SHP77 (cell line): ENCODE measurements at places on chromosomes 16 and 17.

GRCh38 chr17:1617620-1618174 is 10.9 kb downstream of the SLC43A2 start:
- DNase-seq: no peak

DNA sequence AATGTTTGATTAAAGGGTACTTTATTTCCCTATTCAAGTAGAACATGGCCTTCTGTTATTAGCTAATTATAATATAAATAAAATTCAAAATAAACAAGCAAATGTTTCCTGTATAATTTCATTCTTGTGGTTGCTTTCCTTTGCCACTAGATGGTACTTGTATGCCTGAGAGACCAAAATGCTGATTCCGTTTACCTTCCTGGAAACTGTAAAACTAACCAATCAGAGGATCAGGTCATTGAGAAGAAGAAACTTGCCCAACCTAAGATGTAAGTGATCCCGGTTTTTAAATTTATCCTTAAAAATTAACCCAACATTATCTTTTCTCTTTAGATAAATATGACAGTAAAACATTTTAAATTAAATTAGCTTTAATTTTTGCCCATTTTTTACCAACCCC is 8.1 kb upstream of the ABCA5 start:
- DNase-seq: no peak

- DNase-seq: no peak
These were observed 53.1 kb upstream of the TANGO6 start for GRCh38 chr16:68790130-68790761.

DNA sequence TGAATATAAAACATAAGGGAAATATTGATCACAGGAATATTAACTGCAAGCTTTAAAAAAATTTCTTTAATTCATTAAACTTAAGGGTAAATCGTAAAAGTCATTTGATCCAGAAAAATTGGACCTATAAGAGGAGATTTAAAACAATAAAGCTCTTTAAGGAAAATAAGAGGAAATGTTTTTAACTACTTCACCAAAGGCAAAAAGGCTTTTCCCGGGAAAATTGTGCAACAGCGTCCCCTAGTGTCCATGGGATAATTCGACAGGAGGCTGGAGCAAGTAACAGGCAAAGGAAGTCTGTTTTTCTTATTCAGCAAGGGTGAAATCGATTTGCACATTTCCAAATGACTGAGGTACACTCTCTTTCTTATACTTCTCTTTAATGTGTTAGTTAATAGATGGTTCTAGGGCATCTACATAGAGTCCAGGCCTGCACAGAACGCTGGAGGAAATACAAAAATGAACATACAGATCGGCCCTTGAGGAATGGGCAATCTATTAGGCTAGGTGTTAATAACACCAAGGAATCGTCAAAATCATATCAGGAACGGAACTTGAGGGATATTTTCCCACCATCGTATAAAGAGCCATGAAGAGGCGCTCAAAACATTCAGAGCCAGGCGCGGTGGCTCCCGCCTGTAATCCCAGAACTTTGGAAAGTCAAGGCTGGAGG is 61.4 kb downstream of the ZNF18 start:
- DNase-seq: peak; percentile 73

- DNase-seq: peak; percentile 22
These were observed 215.4 kb downstream of the SEC14L1 start for GRCh38 chr17:77356109-77356689.

- DNase-seq: no peak
These were observed 68.8 kb downstream of the ITFG1 start for GRCh38 chr16:47392081-47392480.

DNA sequence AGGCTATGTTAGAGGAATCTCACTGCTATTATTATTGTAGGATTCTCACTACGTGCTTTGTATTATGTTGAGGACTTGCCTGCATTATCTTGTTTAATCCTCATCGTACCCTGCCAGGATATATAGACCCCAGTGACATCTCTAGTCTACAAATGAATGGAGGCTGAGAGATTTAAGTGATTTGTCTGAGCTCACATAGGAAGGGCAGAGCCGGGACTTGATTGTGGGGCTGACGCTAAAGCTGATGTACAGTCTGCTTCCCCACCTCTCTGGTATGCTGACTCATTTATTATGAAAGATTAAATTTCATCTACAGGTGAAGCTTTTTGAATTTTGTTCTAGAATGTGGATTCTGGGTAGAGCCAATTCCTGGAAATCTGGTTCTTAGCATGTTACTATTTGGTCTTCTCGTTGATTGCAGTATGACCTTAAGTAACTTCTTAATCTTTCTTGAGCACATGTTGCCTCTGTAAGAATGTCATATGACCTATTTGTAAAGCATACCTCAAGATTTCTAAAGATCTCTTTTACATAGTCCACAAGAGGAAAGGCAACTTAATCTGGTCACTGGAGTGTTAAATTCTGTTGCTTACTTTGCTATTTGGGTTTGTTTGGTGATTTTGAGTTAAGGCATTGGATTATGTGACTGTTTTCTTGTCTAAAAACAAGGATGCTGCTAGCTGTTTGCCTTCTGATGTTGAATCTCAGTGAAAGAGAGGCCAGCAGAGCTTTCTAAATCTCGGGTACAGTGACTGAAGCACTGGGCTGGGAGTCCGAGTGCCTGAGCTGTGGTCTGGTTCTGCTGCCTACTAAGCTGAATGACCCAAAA is 12.4 kb downstream of the METTL9 start:
- DNase-seq: no peak

- no peak for DNase-seq
These were observed 26.5 kb downstream of the ASIC2 start for GRCh38 chr17:33266611-33267010.

GRCh38 chr16:78390092-78390491 is 290.6 kb downstream of the WWOX start:
- DNase-seq: no peak

- DNase-seq: no peak
These were observed 29.1 kb downstream of the MBTPS1 start for GRCh38 chr16:84087466-84088151.

DNA sequence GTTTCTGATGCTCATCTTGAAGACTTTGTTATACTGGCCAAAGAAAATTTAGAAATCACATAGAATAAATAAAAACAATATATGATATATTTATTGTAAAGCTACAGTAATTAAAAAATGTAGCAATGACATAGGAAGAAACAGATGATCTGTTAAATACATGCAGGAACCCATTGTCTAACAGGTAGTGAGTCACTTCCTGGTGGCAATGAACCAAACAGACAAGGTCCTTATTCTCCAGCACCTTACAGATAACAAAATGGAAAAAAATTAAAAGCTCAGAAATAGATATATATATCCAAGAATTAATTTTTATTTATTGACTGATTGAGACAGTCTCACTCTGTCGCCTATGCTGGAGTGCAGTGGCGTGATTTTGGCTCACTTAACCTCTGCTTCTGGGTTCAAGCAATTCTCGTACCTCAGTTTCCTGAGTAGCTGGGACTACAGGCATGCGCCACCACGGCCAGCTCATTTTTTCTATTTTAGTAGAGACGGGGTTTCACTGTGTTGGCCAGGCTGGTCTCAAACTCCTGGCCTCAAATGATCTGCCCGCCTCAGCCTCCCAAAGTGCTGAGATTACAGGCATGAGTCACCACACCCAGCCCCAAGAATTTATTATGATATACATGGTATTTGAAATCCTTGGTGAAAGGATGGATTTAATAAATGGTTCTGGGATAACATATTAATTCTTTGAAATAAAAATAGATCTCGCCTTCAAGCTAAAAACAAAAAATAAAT is 7.5 kb downstream of the NETO2 start:
- DNase-seq: no peak

DNA sequence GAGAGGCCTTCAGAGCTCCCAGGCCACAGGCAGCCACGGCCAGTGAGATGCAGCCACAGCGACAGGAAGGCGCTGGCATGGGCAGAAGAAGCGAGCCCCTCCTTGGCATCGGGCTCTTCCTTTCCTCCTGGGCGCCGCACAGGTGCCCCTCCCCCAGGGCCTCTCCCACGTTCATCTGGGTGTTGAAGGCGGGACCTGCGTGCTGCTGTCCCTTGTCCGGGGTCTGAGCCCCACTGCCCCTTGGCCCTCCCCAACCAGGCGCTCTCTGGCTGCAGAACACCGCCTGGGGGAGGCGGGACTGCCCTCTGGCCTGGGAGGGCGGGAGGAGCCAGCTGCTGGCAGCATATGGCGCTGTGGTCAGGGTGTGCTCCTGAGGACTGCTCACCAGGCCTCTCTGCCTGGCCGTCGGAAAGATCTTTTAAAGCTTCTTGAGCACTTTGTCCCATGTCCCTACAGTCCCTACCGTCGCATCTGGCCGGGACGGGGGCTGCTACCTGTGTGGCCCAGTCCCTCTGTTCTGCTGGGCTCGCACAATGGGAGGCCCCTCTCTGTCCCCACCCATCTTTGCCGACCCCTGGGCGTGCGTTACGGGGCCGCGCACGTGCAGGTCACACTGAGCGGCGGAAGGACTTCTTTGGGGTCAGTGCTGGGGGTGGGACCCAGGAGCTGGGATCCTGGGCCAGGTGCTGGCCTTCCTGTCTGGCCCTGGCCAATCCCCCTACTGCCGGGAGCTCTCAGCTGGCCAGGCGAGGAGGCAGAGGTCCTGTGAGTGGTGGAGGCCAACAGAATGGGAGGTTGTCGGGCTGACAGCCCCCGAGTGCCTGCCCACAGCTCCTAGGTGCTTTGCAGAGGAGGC is 1.7 kb downstream of the SLC25A10 start:
- DNase-seq: peak; percentile 76

DNA sequence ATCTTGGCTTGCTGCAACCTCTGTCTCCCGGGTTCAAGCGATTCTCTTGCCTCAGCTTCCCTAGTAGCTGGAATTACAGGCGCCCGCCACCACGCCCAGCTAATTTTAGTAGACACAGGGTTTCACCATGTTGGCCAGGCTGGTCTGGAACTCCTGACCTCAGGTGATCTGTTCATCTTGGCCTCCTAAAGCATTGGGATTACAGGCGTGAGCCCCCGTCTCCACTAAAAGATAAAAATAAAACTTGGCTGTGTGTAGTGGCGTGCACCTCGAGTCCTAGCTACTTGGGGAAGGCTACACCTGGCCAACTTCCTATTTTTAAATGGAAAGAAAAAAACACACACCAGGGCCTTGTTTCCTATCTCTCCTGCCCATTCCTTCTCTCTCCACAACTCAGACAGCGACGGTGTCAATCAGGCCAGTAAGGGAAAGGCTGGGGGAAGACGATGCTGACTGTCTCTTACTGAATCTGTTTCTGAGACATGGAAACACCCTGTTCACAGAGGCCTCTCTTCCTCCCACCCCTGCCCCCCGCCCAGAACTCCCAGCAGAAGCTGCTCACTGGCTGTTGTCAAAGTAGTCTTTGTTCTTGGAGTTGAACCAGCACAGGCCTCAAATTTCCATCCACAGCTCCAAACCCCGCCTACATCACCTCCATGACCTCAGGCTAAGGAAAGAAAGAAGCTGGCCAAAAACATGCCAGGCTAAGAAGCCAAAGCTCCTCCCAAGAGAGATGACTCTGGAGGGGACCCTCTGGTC is 96.6 kb downstream of the NXN start:
- DNase-seq: no peak

DNA sequence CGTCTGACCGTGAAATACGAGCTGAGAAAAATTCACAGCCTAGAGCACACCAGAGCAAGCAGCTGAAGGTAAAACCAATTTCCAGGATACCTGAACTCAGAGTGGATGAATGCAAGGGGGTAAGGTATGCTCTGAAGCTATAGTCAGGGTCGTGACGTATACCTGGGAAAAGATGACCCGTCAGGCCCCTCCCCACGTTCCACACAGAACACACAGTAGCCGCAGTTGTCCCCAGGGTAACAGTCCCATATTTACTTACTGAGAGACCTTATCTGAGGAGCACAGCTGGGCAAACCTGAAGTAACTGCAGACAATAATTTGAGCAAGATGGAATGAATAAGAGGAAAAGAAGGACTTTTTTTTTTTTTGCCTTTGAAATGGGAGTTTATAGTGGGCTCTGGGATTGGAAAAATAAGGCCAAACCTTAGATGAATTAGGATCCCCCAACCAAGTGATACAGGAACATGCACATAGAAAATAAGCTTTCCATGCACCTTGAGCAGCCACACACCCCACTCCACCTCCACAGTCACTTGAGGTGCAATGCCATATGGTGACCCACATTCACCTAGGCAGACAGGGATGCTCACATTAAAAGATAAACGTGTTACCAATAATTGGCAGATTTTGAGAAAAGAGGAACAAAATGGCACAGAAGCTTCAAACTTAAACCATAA is 38.0 kb downstream of the ABCA6 start:
- DNase-seq: no peak

DNA sequence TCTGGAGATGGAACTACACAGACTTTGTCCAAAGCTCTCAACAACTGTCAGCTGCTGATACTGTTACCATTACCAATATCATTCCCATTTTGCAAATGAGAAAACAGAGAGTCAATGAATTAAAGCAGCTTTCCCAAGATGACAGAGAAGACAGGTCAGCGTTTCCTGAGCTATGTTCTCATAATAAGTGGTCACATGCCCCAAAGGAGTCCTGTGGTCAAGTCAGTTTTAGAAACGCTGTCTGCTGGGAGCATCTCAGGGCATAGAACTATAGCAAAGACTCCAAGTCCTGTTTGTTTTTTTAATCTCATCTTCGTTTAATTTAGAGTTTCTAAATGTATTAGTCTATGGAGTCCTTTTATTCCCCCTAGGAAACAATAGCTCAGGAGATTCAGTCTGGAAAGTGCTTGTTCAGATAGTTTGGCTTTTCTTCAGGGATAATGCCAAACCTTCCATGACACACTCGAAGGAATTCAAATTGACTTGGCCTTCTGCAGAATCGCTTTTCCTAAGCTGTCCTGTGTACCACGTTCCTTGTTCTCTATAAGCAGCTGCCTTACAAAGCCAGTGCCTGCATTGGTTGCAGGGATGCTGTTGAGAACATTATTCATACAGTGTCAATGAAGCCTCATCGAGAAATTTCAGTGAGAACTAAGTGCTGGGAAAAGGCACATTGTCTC is 12.1 kb downstream of the CCDC42 start:
- no peak for DNase-seq

DNA sequence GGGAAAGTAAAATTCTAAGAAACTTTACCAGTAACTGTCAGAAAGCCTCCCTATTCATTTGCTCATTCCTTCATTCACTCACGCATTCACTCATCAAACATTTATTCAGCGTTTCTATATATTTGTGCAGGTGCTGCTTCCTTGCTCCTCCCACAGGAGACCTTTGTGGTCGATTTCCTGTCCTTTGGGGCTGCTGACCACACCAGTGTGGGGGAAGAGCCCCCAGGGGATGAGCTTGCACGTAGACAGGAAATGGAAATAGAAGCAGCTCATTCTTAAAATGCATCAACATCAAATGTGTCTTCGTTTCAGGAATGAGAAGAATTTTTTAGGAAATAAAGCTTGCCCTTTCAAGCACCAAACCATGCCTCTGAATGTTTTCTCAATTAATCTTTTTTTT is 9.6 kb downstream of the PIK3R6 start:
- DNase-seq: peak; percentile 35

- DNase-seq: no peak
These were observed 380.0 kb upstream of the XYLT1 start for GRCh38 chr16:17850581-17851250.

DNA sequence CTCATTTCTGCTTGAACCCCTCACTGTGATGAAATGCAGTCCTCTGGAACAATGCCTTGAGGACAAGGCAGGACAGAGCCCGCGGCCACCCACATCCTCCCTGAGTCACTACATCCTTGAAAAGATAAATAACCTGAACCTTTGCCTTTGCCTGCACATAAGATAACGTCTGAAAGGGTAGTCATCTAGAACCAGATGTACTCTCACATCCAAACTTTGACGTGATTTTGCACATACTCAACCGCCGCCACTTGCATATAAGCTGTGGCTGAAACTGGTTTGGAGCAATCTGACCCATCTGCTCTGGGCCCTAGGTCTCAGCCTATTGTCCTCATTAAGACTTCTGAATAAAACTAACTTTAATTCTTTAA is 252.1 kb downstream of the PHKB start:
- DNase-seq: no peak

- no peak for DNase-seq
These were observed 10.7 kb downstream of the ZNF205 start for GRCh38 chr16:3122926-3123570.
